Kidney tubule cell (primary cell): ENCODE measurements at places on chromosomes 5 and 9.

GRCh38 chr5:38720554-38721361 lies 125.1 kb upstream of the OSMR start:
- DNase-seq = peak; percentile 87

- no peak for DNase-seq
These were observed 53.8 kb downstream of the PDZD2 start for GRCh38 chr5:31692561-31693221.

GRCh38 chr5:9947225-9947714 lies 302.4 kb downstream of the ATPSCKMT start:
- peak; percentile 92 for DNase-seq

DNA sequence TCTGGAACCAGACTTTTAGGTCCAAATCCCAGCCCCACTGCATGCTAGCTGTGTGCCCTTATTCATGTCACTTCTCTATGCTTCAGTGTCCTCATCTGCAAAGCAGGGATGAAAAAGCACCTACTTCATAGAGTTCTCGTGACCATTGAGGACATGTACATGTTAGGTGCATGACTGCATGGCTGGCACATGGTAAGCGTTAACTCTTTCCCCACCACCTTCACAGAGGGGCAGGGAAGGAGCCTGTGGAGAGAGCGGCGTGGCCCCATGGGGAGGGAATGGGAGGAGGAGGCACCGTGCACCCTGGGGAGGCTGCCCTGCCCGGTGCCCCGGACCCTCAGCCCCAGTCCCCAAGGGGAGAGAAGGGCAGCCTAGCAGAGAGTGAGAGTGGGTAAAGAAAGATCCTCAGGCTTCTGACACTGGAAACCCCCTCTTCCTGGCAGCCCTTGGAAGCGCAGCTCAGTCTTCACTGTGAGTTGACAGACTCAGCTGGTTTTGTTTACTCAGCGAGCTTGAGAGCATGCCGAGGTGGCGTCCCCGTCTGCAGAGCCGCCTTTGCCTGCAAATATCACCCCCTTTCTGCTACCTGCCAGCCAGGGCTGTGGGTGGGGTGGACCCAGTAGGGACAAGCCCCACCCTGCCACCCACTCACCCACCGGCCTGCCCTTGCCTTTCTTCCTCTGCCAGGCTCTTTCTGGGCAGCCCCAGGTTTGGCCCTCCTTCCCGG lies 10.6 kb upstream of the ANGPTL2 start:
- DNase-seq = no peak

- DNase-seq = peak; percentile 35
These were observed 464 bp downstream of the CEMIP2 start for GRCh38 chr9:71767776-71768321.

- DNase-seq = no peak
These were observed 41.9 kb upstream of the ZNF354A start for GRCh38 chr5:178772351-178772750.

- no peak for DNase-seq
These were observed 126.1 kb upstream of the HAPLN1 start for GRCh38 chr5:83846624-83847350.

GRCh38 chr5:72006361-72006760 lies 100.9 kb upstream of the MAP1B start:
- no peak for DNase-seq

DNA sequence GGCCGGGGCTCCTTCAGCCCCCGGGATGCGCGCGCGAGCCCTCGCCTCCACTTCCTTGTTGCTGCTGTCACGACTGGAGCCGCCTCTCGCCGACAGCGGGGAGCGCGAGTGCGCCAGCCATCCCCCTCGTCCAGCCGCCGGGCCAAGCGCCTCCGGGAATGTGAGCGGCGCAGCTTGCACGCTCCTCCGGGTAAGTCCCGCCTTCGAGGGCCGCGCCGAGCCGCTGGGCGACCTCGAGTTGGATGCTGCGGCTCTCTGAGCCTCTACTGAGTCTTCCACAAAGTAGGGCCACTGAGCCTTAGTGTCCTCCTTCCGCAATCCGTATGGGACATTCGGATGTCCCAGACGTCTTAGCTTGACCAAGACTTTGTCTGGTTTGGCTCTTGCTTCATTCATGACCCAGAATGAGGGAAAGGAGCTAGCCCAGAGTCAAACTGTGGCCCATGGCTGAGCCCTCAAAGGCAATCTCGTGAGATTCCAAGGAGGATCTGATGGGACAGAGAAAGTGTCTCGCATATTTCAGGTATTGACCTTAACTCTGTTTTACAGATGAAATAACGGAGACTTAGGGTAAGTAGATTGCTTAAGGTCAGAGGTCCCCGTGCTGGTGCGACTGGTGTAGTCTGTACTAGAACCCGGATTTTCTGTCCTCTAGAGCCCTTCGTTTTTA lies 586 bp downstream of the HMGXB3 start:
- peak; percentile 59 for DNase-seq

GRCh38 chr9:89223396-89223977 lies 44.9 kb upstream of the SHC3 start:
- DNase-seq = no peak

GRCh38 chr5:126988021-126988569 lies 42.3 kb downstream of the MARCHF3 start:
- DNase-seq = no peak

- DNase-seq = no peak
These were observed 3.4 kb upstream of the DCTN4 start for GRCh38 chr5:150762211-150762610.

- no peak for DNase-seq
These were observed 31.1 kb downstream of the RPS23 start for GRCh38 chr5:82246960-82247574.

- DNase-seq = no peak
These were observed 34.1 kb upstream of the GABRB2 start for GRCh38 chr5:161580621-161581020.

DNA sequence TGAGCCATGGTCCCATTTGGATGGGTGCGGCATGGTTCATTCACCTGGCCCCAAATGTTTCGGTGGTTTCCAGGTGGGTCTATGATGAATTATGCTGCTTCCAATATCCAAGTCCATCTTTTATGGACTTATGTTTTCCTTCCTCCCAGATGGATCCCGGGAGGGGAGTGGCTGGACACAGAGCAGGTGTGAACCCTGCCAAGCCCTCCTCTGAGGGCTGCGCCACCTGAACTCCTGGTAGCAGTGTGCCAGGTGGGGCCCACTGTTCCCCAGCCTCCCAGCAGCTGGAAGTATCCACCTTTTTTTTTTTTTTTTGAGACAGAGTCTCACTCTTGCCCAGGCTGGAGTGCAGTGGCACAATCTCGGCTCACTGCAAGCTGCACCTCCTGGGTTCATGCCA lies 42.9 kb downstream of the WNK2 start:
- no peak for DNase-seq

DNA sequence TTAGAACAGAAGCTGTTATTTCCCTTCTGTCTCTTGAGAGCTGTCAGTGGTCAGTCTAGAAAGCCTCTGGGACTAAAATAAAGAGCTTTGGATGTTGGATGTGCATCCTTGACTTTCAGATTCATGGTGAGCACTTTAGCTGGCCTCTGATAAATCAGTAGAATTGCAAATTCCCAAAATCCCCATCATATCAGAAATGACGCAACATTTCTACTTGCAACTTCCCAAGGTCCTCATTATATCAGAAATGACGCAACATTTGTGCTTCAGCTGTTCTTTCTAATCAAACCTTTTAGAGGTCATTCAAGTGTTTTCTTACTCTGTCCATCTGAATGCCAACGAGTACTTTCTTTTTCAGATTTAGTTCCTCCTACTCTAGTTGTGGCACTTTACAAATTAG lies 167.3 kb upstream of the MOCS2 start:
- DNase-seq = no peak

GRCh38 chr5:77282337-77283027 lies 72.0 kb downstream of the PDE8B start:
- DNase-seq = peak; percentile 11

- DNase-seq = no peak
These were observed 137.3 kb downstream of the TMC1 start for GRCh38 chr9:72658703-72659102.

DNA sequence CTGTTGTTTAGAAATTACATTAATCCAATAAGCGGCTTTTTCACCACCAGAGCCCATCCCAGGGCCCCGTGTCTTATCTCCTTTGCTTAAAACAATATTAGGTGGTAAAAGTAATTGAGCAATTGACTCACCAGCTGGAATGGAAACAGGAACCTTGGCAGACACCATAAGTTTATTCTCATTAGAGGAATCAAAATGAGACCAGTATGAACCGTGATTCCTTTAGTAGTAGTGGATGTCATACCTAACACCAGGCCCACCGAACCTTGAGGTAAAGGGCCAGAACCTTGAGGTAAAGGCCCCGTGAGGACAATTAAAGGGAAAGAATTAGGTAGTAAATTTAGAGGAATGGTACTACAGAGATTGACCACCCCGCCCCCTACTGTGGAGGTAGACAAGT lies 16.5 kb downstream of the HSDL2 start:
- no peak for DNase-seq

- DNase-seq = peak; percentile 93
These were observed 18.2 kb upstream of the FNIP1 start for GRCh38 chr5:131814990-131815389.

GRCh38 chr9:136603901-136604814 lies 58.3 kb upstream of the NOTCH1 start:
- no peak for DNase-seq

GRCh38 chr5:89036166-89036565 lies 153.2 kb upstream of the MEF2C start:
- DNase-seq = no peak

DNA sequence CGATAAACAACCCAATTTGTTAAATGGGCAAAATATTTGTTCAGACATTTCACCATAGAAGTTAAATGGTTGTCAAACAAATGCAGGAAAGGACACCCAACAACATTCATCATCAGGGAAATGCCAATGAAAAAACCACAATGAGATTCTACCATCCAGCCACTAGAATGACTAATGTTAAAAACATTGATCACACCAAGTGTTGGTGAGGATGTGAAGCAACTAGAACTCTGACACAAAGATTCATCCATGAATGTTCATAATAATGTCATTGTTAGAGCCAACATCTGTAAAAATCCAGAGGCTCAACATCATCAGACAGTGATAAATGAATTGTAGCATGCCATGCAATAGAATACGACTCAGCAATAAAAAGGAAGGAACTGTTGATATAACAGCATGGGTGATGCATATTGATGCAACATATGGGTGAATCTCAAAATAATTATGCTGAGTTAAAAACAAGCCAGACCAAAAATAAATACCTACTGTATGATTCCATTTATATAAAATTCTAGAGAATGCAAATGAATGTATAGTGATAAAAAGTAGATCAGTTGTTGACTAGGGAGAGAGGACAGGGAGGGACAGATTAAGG lies 55.9 kb upstream of the UNC5A start:
- peak; percentile 85 for DNase-seq

DNA sequence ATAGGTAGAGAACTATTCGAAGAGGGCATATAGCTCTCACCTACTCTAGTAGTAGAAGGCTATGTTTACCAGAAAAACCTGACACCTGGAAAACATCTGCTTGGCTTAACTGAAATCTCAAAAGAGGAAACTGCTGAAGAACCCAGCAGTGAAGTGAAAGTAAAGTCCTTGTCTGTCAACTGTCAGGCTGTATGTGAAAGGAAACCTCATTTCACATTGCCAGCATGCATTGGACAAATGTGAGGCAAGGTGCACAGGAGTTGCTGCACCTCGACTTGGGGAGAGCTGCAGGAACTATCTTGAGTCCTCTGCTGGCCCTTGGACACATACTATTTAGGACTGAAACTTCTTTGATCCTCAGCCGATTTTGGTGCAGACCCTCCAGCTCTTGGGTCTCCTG lies 53.3 kb downstream of the NREP start:
- DNase-seq = no peak

- DNase-seq = peak; percentile 26
These were observed 71.5 kb downstream of the NR3C1 start for GRCh38 chr5:143331956-143332355.

DNA sequence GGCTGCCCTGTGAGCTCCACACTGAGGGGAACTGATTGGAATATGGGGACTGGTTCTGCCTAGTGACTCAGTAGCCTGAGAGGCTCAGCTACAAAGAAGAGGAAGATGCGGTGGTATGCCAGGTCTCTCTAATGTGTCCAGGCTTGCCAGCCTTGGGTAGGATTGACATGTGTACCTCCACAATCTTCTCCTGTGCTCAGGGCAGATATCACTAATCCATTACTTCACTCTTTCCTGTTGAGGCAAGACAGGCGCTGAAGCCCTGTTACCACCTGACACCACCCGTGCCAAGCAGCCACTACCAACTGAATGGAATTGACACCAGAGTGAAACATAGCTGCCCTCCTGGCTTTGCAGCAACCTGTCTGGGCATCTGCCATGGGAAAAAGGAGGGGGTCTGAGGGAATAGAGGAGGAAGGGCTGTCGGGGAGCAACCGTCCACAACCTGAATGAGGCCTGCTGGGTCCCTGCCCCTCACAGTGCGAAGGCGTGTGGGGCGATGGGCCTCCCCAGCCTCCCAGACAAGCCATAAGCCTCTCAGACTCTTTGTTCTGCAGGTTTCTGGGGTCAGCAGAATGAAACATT lies 114.7 kb upstream of the CXCL14 start:
- no peak for DNase-seq

GRCh38 chr9:86589730-86590129 lies 235.5 kb upstream of the TUT7 start:
- no peak for DNase-seq

GRCh38 chr5:154620411-154620810 lies 134.8 kb upstream of the LARP1 start:
- no peak for DNase-seq

GRCh38 chr5:80048084-80048780 lies 13.1 kb downstream of the THBS4 start:
- no peak for DNase-seq

GRCh38 chr9:86703346-86703745 lies 244.0 kb downstream of the GAS1 start:
- no peak for DNase-seq
